ENCODE measurements at places on chromosomes 1 and 21.

GRCh38 chr1:39250460-39251240 lies 46.2 kb downstream of the MACF1 start:
- peak; percentile 8 for DNase-seq

DNA sequence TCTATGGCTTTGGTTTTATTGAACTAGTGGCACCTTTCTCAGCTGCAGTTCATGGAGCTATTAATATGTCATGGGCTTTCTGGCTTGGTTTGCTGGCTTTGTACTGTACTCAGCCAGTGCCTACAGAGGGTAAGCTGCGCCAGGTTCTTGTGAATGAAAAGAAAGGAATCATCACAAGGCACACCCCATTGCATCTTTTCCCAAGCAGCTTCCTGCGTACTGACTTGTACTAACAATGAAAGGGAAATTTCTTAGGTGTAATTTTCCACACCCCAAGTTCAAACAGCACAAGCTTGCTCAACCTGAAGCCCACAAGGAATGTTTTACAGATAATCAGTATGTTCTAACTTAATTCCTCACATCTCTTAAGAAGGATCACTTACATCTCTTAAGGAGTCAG lies 78.0 kb upstream of the TNFSF18 start:
- DNase-seq, result no peak

DNA sequence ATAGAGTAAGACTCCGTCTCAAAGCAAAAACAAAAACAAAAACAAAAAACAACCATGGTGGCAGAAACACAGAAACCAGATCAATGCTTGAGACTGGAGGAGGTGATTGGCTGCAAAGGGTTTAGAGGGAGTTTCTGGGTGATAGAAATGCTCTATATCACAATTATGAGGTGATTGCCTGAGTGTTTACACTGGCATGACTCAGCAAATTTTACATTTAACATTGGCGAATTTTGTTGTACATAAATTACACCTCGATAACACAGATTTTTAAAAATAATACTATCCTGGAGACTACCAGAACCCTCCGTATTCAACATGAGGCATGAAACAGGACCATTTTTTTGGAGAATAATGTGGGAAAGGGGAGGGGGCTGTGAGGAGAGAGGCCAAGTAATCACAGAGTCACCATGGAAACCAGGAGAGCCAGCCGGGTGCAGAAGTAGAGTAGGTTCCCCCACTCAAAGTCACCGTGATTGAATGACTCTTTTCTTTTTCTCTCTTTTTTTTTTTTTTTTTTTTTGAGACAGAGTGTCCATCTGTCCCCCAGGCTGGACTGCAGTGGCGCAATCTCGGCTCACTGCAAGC lies 24.3 kb downstream of the HEYL start:
- DNase-seq, result no peak

GRCh38 chr1:167789501-167789900 lies 67.7 kb downstream of the MPZL1 start:
- DNase-seq, result no peak

DNA sequence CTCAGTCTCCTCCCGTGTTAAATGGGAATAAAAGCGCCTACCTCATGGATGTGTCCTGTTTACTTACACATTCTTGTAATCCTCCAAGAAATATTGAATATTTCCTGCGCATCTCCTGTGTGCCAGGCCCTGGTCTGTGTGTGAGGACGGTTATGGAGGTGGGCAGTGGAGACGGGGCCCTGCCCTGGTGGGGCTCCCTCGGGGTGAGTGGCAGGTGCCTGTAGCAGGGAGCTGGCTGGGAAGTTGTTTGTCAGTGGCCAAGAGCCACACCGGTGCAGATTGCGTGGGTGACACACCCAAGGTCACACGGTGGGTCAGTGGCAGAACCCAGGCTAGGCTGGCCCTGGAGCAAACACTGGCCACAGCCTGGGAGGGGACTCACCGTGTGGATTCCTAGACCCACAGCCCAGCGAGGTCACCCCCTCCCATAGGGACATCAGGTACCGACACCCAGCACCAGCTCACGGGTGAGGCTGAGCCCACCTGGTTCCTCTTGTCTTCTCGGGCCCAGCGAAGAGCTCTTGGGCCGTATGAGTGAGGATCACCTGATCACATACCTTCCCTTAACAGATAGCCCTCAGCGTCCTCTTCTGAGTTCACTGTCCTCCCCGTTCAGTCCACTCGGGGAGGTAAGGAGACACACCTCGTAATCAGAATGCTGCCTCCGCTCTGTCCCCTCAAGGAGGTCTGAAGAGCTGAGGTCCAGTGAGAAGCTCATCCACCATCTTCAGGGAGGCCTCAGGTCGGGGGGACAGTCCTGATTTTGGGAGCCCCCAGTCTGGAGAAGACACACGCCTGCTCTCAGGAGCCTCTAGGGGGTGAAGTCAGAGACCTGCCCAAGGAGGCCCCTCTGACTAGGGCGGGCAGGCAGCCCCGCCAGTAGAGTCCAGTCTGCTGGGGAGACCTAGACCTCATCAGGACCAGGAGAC lies 349.6 kb downstream of the MATN1 start:
- no peak for DNase-seq

DNA sequence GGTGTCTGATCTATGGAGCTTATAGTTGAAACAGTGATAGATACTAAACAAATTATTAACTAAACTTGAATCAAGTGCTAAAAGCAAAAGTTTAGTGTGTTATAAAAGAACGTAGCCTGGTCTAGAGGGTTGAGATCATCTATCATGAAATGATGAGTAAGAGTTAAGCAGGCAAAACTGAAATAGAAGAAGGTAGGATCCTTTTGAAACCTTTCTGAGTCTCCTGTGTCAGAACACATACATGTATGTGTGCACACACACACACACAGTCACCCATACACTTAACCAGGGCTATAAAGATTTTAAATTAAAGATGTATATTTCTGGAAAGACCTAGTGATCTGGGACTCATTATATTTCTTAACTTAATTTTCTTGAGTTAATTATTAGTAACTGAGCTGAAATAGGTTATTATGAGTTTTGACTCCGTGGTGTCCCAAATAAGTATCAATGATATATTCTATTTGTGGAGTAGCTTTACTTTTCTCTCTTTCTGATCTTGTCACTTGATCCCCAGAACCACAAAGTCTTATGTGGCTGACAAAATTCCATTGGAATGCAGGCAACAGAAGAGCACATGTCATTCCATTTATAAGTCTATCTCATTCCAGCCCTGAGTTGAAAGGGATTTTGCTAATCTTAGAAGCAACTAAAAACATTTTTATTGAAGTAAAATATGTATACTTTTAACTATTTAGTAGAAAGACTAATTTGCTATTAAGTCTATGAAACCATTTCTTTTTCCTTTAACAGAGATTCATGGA lies 70.7 kb downstream of the PRRX1 start:
- no peak for DNase-seq

DNA sequence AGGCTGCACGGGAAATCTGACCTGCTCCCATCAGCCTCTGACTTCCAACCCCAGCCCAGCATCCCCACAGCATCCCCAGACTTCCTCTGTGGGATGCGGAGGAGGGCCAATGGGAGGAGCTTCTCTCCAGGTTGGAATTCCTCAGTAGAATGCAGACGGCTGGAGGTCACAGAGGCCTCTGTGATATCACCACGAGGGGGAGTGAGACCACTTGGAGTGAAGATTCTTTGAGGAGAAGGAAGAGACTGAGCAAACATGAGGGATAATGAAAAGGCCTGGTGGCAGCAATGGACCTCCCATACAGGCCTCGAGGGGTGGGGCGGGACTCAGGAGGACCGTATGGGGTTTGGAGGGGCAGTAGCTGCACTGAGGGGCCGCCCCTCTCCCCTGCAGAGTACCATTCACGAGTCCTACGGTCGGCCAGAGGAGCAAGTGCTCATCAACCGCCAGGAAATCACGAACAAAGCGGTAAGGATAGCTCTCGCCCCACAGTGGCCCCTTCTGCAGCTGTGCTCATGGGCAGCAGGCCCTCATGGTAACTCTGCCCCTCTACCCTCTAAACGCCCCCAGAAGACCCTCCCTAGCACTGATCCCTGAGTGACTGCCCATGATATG lies at the start of gene CATSPER4:
CATSPER4 (plus strand) TSS at position 230 of the 615 bp plus-strand sequence; CDS start at position 256, 26 bp downstream.
- DNase-seq, result no peak

GRCh38 chr1:11704691-11705475 lies 13.4 kb downstream of the DRAXIN start:
- no peak for DNase-seq

DNA sequence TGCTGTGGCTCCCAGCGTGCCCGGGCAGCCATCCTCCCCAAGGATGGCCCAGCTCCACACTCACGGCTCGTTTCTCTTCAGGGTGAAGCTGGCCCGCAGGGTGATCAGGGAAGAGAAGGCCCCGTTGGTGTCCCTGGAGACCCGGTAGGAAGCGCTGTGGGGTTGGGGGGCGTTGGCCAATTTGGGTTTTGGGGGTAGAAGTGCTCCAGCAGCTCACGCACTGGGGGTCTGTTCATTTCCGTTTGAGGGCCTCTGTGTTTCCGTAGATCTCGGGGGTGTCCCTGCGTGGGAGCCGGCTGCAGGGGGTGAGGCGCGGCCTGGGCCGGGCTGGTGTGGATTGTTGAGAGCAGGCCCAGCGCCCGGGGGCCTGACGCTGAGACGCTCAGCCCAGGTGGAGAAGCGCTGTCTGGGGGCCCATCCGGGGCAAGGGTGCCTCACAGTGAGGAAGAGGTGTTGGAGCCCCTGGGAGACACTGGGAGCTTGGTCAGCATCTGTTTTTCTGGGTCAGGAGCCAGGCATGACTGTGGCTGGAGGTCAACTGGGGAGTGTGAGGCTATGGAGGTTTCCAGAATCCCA lies 12.6 kb downstream of the COL6A1 start:
- no peak for DNase-seq

- DNase-seq, result no peak
These were observed 6.3 kb downstream of the RCC1 start for GRCh38 chr1:28512058-28512611.

- no peak for DNase-seq
These were observed 26.7 kb downstream of the MIA3 start for GRCh38 chr1:222644636-222644980.

GRCh38 chr1:156652131-156652991 lies 10.4 kb downstream of the BCAN start:
- DNase-seq, result no peak

DNA sequence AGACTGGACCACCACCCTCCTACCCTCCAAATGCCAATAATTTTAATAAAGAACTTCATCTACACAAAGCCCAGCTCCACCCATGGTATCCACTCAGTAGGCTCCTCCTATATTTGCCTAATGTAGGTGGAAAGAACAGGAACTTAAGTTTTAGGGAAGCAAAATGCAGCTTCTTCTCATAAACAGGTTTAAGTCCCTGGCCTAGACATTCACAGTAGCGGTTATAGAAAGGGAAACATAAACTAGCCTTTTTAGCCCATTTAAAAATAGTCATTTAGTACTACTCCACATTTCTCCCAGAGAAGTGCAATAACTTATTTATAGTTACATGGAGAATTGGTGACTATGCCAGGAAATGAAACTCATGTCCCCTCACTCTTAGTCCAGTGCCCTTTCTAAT lies 56.6 kb upstream of the CPLANE2 start:
- DNase-seq, result no peak

- DNase-seq, result no peak
These were observed 19.9 kb upstream of the IFNGR2 start for GRCh38 chr21:33383056-33383888.

DNA sequence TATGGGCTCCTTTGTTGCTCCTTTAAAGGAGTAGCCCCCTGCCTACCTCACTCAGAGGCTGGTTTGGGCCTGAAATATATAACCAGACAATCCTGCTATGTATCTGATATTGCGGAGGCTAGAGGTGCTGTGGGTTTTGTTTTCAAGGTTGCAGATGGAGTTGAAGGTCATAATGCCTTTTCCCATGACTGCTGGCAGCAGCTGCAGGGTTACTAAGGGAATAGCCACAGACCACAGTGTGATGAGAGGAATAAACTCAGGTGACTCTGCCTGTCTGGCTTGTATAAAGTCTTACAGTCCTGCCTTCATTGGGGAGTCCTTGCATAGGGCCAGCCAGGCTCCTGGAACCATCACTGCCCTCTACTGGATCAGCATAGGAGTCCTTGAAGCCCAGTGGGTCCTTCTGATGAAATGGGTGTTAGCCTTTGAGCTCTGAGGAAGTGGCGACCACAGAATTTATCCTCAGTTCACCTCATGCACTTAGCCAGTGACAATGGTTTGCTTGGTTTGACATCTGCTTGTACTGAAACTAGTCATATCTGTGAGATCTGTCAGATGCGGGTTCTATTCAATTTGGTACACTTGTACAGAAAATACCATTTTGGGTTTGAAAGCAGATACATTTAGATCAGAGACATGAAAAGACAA lies 174.4 kb upstream of the HMCN1 start:
- peak; percentile 13 for DNase-seq

GRCh38 chr1:69377507-69377906 lies 190.2 kb upstream of the LRRC7 start:
- DNase-seq, result no peak

DNA sequence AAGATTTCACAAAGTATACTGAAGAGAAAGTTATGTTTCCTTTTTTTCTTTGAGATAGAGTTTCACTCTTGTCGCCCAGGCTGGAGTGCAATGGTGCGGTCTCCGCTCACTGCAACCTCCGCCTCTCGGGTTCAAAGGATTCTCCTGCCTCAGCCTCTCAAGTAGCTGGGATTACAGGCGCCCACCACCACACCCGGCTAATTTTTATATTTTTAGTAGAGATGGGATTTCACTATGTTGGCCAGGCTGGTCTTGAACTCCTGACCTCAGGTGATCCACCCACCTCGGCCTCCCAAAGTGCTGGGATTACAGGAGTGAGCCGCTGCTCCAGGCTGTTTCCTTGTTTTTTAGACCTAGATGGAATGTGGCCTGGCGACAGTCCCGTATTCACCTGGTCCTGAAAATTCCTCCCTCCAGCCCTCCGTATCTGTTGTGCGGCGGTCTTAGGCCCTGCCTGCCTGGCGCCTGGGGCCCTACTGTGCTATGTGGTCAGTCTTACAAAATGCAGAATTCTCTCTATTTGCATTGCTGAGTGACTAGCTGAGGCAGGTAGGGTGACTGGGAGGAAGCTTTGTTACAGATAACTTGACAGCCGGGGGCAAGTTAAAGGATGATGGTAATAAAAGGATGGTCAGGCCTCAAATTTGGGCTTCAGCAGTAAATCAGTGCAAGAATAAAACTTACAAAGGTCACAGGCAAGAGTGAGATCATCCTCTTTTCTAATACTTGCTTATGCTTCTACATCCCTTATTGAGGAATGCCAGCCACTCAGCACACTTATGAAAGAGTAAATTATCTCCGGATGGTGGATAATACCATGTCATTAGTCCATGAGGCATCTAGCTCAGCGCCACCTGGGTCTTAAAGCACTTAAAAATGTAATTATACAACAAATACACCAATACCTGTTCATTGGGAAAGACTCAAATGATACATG lies 30.3 kb downstream of the PARK7 start:
- no peak for DNase-seq

- peak; percentile 35 for DNase-seq
These were observed 44.5 kb downstream of the DDR2 start for GRCh38 chr1:162676750-162677149.

Measured in astrocyte of the cerebellum (primary cell).